ENCODE measurements at places on chromosomes 16 and 17.
A peak's percentile ranks its signal among the peaks of the same experiment; 100 is the strongest.

DNA sequence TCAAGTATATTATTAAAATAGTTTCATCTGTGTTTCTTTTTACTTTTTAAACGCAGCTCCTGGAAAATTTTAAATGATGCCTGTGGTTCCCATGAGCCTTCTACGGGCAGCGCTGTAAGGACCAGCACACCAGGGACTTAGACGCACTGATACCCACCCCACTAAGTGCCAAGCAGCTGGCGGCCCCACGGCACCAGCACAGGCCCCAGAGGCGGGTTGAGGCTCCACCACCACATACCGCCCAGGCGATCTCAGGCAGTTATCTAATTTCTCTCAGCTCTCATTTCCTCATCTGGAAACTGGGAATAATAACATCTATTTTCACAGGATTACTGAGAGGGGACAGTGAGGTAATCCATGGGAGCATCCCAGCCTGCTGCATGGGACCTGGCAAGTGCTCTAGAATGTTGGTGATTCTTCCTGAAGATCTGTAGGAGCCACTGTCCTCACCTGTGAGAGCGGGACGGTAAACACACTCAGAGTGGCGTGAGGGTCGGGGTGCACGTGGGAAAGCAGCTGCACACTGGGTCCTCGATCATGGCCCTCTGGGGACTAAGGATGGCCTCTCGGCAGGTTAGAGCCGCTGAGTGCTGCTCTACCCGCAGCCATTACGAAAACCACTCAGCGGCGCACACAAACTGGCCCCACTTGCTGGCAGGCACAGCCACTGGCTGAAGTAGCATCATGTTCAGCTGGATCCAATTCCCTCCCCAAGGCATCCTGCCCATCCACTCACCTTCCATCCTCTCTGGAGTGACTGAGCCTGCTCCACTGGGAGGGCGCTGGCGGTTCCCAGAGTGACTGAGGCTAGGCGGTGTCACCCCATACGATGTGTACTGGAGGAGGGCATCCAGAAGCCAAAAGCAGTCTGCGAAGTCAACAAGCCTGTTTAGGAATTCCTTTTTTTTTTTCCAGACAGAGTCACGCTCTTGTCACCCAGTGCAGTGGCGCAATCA lies 17.6 kb upstream of the SLC38A8 start:
- no peak for DNase-seq

DNA sequence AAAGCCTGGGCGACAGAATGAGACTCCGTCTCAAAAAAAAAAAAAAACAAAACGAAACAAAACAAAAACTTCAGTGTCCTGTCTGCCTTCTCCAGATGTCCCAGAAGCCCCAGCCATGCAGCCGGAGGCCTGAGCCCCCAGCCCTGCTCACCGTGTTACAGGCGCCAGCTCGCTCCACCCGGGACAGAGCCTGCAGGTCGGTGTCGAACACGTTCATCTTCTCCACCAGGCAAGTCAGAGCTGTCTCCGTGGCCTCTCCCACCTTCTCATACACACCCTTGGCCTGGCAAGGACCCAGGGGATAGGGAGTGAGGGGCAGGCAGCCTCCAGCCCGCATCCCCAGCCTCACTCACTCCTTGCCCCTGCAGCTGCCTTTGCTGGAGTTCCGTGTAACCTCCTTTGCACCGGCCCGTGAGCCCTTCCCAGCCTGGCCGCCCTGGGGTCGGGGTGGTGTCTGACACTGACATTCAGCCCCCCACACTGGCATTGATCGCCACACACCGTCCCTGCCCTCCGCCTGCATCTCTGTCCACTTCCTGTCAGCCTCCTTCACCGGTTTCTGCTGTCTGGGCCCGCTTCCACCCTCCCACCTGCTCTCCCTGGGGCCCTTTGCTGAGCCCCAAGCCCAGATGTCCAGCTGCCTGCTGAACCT lies 20.9 kb downstream of the ATP2A3 start:
- no peak for DNase-seq

- DNase-seq: no peak
Measured at GRCh38 chr16:74617206-74617788, 10.4 kb upstream of the GLG1 start.

- DNase-seq: no peak
Measured at GRCh38 chr16:10296956-10297340, 88.9 kb upstream of the ATF7IP2 start.

GRCh38 chr17:1123393-1123831 lies 56.4 kb downstream of the ABR start:
- no peak for DNase-seq

- no peak for DNase-seq
Measured at GRCh38 chr17:70230850-70231640, 61.7 kb downstream of the KCNJ2 start.

- DNase-seq: peak; percentile 48
Measured at GRCh38 chr17:6910987-6911603, 79.6 kb upstream of the TEKT1 start.

DNA sequence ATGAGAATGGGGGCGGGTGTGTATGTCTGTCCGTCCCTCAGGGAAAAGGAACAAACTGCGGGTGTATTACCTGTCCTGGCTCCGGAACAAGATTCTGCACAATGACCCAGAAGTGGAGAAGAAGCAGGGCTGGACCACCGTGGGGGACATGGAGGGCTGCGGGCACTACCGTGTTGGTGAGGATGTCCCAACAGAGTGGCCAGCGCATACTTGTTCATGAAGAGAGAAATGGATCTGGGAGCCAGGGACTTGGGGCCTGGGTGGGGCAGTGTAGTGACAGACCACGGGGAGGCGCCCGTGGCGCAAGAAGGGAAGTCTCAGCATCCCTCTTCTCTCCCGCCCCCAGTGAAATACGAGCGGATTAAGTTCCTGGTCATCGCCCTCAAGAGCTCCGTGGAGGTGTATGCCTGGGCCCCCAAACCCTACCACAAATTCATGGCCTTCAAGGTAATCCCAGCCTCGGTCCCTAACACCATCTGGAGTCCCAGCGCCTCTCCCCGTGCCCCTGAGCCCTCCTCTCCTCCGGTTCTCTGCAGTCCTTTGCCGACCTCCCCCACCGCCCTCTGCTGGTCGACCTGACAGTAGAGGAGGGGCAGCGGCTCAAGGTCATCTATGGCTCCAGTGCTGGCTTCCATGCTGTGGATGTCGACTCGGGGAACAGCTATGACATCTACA lies 3.5 kb upstream of the C17orf107 start:
- DNase-seq: no peak

DNA sequence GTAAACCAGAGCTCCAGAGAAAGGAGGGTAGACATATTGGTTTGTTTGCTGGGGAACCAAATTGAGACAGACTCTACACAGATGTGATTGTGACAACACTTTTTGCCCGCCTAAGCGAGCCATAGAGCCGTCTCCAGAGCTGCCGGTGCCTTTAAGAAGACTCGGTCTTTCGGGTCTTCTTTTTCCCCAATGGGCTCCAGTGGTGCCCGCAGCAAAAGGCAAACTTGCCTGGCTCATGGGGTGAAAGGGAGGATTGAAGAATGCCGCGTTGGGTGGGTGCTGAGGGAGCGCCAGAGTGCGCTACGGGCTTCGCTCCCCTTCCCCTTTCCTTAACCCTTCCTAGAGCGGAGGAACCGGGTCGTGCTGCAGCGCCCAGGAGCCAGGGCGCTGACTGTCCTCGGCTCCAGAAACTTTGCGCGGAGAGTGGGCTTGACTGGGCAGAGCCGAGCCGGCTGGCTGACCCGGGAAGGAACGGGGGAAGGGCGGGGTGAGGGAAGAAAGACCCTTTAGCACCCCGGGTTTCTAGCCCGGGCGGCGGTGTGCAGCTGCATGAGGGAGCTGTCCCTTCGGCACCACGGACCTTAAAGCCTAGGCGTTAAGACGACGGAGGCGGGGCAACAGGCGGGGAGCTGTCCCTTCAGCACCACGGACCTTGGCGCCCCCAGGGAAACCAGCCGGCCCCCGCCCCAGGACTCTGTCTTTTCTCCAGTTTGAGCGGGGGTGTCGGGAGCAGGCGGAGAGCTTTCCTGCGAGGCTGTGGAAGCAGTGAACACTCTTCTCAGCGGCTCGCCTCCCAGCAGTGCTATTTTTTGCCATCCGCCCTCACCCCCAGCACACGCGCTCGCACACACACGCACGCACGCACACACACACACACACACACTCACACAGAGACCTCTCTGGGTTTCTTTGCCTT lies at the start of gene CACNG3:
Gene CACNG3, plus strand, starts transcription at position 880 of the 916 bp plus-strand sequence. CDS start 420 bp downstream, outside the sequence.
- peak; percentile 65 for DNase-seq

DNA sequence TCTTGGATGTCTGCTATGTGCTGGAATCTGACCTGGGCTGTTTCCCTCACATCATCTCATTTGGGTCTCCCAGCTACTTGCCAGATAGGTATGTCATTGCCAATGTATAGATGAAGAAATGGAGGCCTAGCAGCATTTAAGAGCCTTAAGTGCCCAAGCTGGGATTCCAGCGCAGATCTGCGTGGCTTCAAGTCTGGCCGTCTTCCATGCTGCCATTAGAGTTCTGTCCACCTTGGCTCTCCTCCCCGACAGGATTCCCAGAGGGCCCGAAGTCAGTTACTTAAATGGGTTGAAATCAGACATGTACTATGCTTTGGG lies 33.0 kb upstream of the CCR7 start:
- DNase-seq: no peak

- no peak for DNase-seq
Measured at GRCh38 chr17:80526116-80526910, 18.3 kb upstream of the RPTOR start.

DNA sequence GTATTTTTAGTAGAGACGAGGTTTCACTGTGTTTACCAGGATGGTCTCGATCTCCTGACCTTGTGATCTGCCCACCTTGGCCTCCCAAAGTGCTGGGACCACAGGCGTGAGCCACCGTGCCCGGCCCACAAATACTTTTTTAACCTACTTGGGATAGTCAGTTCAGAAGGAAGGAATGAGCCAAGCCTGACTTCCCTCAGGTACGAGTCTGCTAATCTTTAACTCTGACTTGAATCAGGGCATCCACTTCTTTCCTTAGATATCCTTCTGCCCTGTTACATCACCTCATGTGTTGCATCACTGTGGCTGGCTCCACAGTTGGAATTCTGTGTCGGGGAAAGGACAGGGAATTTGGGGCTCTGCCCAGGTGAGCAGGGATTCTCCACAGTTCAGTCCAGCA lies 120.8 kb downstream of the MSI2 start:
- no peak for DNase-seq

DNA sequence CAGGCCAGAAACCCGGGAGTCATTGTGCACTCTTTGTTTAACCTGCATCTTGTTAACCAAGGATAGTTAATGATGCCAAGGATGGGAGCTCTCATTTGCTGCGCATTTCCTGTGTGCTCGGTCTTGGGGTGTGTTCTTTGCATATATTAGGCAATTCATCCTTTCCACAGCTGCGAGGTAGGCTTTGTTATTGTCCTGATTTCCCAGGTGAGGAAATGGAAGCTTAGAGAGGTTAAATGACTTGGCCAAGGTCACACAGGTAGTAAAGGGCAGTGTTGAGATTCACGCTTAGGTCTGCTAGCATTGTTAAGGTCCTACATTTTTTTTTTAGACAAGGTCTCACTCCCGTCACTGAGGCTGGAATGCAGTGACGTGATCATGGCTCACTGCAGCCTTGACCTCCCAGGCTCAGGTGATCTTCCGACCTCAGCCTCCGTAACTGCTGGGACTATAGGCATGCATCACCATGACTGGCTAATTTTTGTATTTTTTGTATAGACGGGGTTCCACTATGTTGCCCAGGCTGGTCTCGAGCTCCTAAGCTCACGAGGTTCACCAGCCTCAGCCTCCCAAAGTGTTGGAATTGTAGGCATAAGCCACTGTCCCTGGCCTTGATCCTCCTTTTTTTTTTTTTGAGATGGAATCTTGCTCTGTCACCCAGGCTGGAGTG lies 5.0 kb upstream of the LRRC75A start:
- no peak for DNase-seq

GRCh38 chr17:44074911-44075285 lies 4.4 kb downstream of the G6PC3 start:
- no peak for DNase-seq

DNA sequence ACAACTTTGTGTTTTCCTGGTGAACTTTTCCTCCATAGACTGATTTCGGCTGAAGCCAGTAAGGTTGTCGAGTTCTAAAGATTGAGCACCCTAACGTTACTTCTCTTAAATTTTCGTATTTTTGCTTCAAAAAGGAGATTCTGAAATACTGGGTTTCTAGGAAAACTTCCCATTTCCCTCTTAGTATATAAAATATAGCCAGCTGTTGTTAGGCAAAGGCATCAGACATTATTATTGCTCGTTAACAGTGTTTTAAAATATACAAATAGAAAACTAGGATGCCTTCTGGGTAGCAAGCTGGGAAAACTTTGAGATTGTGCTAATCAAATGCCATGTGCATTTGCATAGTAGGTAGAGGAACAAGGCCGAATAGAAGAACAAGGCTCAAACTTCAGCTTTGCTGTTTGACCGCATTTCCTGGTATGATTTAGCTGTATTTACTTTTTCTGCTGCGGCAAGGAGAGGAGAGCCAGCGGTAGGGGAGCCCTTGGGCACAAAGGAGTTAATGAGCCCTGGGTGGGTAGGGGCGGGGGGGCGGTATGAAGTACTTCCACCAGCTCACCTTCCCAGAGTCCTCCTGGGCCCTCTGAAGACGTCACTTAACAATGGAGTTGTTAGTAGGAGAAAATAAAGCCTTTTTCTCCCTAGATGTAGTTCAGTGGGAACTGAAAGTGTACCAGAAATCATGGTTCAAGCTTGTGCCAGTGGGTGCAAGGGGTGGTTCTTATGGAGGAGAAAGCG lies 151.9 kb downstream of the MSI2 start:
- DNase-seq: peak; percentile 67

DNA sequence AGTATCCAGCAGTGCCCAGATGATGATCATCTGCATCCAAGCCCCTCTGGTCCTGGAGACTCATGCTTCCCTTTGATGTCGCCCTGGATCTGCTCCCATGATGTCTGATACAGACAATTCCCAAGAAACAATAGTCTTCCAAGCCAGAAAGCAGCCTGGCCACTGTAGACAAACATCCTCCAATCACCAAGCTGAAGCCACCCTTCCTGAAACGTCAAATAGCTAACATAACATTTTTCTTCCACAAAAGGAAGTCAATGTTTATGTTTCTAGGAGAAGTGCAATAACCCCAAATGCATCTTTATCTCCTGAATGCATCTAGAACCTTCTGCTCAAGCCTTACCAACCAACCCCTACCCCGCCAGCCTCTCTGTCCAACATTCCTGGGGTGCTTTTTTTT lies 1.2 kb upstream of the DPEP2 start:
- DNase-seq: no peak

GRCh38 chr16:47016700-47017133 lies 43.2 kb upstream of the DNAJA2 start:
- peak; percentile 74 for DNase-seq

GRCh38 chr17:60920107-60920506 lies 242.5 kb downstream of the BCAS3 start:
- DNase-seq: no peak

- no peak for DNase-seq
Measured at GRCh38 chr16:48244863-48245195, 729 bp downstream of the LONP2 start.

DNA sequence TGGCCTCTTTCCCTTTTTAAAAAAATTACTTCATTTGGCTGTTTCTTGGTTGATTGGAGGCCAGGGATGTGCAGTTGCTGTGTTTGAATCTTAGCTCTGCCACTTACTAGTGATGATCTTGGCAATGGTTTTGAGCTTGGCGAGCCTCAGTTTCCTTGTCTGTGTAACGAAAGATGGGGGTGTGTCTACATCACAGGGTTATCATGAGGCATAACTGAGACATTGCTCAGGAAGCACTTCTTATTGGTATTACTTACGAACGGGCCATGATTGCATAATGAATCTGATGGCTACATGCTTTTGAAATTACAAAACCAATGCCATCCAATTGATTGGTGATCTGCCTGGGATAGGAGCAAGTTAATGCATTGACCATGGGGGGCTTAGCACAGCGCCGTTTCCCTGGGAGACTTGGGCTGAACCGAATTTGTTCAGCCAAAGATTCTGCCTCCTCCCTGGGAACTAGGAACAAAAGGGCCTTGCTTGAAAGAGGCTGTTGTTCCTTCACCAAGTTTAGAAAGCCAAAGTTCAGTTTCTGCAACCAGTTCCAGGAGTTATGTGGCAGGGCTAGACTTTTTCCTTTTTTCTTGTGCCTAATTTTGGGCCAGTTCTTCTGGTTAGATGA lies 21.9 kb downstream of the CMIP start:
- no peak for DNase-seq

All from GM13977 (cell line).